ENCODE measurements at places on chromosomes 2 and 18. TPM values are rescaled to one million over a fixed set of nuclear protein-coding genes. Genes with fewer than 3 reads are reported as not detected.

DNA sequence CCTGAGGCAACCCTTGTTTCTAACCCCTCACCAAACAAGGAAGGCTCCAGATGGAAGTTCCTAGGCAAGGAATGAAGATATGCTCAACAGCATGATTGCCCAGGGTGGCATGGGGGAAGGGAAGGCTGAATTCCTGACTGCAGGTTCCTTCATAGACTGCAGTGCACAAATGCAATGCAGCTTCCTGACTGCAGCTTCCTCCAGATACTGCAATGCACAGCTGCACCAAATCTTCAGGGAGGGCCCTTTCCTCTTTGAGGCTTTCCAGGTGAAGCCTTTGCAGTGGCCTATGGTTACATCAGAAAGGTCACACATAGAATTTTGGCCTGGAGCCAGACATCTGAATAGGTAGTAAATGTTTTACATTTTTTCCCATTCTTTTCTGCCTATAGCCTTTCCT, 58.8 kb upstream of the DYNAP start:
- peak overlapping the region; percentile 22 for H3K27ac ChIP-seq
- peak; percentile 24 for DNase-seq
- no peak overlapping the region for H3K4me3 ChIP-seq
- H3K4me1 ChIP-seq: peaks cover 18% of the 10 kb centered on the region
- H3K36me3 ChIP-seq: no peaks in the 10 kb centered on the region

The ABCG5 gene
- total RNA-seq: 0.66 TPM

The CDK15 gene
- not detected for total RNA-seq

GRCh38 chr2:121212661-121213325, 72.2 kb downstream of the TFCP2L1 start:
- peaks cover 39% of the 10 kb centered on the region for H3K4me1 ChIP-seq
- no peak overlapping the region for H3K4me3 ChIP-seq
- DNase-seq: no peak
- no peak overlapping the region for H3K27ac ChIP-seq
- no peaks in the 10 kb centered on the region for H3K27me3 ChIP-seq

- DNase-seq: peak; percentile 83
- no peaks in the 10 kb centered on the region for H3K4me1 ChIP-seq
- H3K27me3 ChIP-seq: peaks cover 13% of the 10 kb centered on the region
- no peak overlapping the region for H3K4me3 ChIP-seq
These were observed 28.4 kb upstream of the PUM2 start for GRCh38 chr2:20378891-20379519.

DNA sequence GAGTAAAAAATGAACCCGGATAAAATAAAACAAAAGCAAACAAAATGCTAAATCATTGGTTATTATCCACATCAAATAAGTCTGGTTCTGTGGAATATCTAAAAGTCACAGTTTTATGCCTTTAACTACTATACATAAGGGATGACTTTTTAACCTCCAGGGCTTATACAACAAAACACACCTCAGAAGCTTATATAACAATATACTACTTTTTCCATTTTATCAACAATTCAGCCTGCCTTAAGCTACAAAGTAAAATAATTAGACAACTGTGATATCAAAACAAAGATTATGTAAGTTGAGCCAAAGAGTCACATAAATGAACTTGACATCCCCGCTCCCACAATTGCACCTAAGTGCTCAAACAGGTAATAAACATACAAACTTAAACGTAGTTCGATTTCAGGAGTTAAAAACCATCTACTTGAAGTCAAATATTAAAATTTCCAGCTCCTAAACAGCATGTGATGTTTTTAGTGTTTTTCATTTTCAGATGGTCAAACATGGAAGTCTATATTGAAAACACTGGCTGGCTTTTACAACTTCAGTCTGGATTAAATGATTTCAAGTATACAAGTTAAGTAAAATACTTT, 54.7 kb downstream of the ATIC start:
- H3K27ac ChIP-seq: no peak overlapping the region
- no peak for DNase-seq
- H3K36me3 ChIP-seq: peaks cover 21% of the 10 kb centered on the region
- no peaks in the 10 kb centered on the region for H3K4me1 ChIP-seq

GRCh38 chr2:187654535-187654934, 100.3 kb upstream of the TFPI start:
- no peaks in the 10 kb centered on the region for H3K4me1 ChIP-seq
- no peak overlapping the region for H3K4me3 ChIP-seq
- no peaks in the 10 kb centered on the region for H3K36me3 ChIP-seq
- H3K27ac ChIP-seq: no peak overlapping the region

The SNTG2 gene
- not detected for total RNA-seq

The BMP10 gene
- total RNA-seq: not detected

The CFAP210 gene
- not detected for total RNA-seq

The TCF23 gene
- not detected for total RNA-seq

The PDE1A gene
- total RNA-seq: 0.26 TPM

- no peak overlapping the region for H3K4me3 ChIP-seq
- no peak overlapping the region for H3K27ac ChIP-seq
- no peaks in the 10 kb centered on the region for H3K4me1 ChIP-seq
- no peak for DNase-seq
- H3K36me3 ChIP-seq: no peaks in the 10 kb centered on the region
These were observed 371.8 kb downstream of the EPHA4 start for GRCh38 chr2:221200184-221200839.

DNA sequence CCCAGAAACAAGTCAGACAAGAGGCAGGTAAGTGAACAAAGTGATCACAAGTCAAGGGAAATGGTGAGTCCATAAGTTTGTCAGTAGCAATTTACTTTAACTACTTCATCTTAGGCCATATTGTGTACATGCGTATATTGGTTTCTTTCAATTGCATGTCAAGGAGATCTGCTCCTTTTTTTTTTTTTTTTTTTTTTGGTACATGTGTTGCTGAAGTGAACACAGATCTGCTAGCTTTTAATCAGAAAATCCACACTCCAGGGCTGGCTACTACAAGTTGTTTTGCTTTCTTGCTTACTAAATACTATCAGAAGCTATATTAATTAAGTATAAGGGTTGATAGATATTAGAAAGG, 985.1 kb downstream of the TSN start:
- DNase-seq: no peak
- H3K27me3 ChIP-seq: no peaks in the 10 kb centered on the region
- no peak overlapping the region for H3K4me3 ChIP-seq
- no peak overlapping the region for H3K27ac ChIP-seq

GRCh38 chr2:148538375-148538774, 106.2 kb upstream of the EPC2 start:
- H3K4me1 ChIP-seq: no peaks in the 10 kb centered on the region
- H3K27me3 ChIP-seq: peaks cover 33% of the 10 kb centered on the region
- DNase-seq: no peak
- no peak overlapping the region for H3K27ac ChIP-seq

DNA sequence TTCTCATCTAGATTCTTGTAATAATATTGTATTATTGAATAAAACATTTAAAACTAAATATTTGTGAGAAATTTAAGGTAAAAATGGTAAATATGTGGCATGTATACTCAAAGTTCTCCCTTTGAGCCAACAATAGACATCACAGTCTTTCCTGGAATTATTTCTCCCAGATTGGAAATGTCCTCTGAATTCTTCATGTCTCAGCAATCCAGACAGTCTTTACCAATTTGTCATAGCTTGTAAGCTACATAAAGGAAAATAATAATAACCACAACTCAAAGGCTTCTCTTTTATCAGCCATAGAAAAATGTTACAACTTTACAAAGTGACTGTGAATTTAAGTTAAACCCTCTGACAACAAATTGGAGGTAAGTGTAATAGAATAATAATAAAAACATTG, 784.9 kb downstream of the EPHA4 start:
- no peak overlapping the region for H3K27ac ChIP-seq
- no peaks in the 10 kb centered on the region for H3K27me3 ChIP-seq
- no peak overlapping the region for H3K4me3 ChIP-seq
- H3K36me3 ChIP-seq: no peaks in the 10 kb centered on the region

GRCh38 chr2:199987586-199987985, 32.2 kb downstream of the MAIP1 start:
- peaks cover 14% of the 10 kb centered on the region for H3K4me1 ChIP-seq
- no peaks in the 10 kb centered on the region for H3K36me3 ChIP-seq
- no peak overlapping the region for H3K4me3 ChIP-seq
- no peak for DNase-seq

The TUBA3E gene
- not detected for total RNA-seq

The TNFRSF11A gene
- total RNA-seq: 94.6 TPM

GRCh38 chr2:47695800-47696477, 87.0 kb upstream of the MSH6 start:
- peaks cover 25% of the 10 kb centered on the region for H3K27me3 ChIP-seq
- H3K4me3 ChIP-seq: no peak overlapping the region
- no peak for DNase-seq
- H3K27ac ChIP-seq: no peak overlapping the region

GRCh38 chr2:159249990-159250715, 36.4 kb downstream of the WDSUB1 start:
- H3K4me1 ChIP-seq: peaks cover 7% of the 10 kb centered on the region
- H3K27me3 ChIP-seq: no peaks in the 10 kb centered on the region
- peak; percentile 11 for DNase-seq
- no peak overlapping the region for H3K4me3 ChIP-seq
- H3K36me3 ChIP-seq: peaks cover 7% of the 10 kb centered on the region

DNA sequence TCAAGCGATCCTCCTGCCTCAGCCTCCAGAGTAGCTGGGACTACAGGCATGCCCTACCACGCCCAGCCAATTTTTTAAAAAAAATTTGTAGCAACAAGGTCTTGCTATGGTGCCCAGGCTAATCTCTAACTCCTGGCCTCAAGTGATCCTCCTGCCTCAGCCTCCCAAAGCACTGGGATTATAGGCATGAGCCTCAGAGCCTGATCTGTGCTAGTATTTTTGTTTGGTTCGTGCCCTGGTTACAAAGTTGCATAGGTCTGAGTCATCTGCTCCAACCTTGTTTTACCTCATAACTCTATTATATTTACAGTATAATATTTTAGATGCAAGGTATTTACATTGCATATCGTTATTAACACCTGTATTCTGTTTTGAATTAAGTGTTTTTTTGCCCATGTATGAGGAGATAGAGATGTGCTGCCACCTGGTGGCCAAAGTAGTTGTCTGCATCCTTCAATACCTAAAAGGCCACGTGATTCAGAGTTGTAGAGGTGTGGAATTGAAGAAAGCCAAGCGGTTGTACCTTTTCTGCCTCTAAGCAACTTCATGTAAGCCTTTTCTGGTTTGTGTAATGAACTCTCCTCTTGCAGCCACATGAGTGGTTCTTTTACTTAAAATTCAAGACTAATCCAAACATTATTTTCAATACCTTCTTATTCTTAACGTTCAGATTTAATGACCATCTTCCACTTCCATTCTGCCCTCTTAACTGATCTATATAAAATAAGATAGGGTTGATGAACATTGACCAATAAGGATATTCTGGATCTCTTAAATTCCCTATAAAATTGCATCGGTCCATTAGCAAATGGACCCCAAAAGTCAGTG, 19.9 kb upstream of the CABYR start:
- peaks cover 25% of the 10 kb centered on the region for H3K4me1 ChIP-seq
- H3K36me3 ChIP-seq: no peaks in the 10 kb centered on the region
- no peak overlapping the region for H3K27ac ChIP-seq

The B4GALT6 gene
- total RNA-seq: 22.0 TPM

GRCh38 chr2:29743516-29743915, 177.9 kb downstream of the ALK start:
- H3K36me3 ChIP-seq: peaks cover 5% of the 10 kb centered on the region
- peaks cover 15% of the 10 kb centered on the region for H3K4me1 ChIP-seq
- no peak overlapping the region for H3K27ac ChIP-seq
- no peak overlapping the region for H3K4me3 ChIP-seq

DNA sequence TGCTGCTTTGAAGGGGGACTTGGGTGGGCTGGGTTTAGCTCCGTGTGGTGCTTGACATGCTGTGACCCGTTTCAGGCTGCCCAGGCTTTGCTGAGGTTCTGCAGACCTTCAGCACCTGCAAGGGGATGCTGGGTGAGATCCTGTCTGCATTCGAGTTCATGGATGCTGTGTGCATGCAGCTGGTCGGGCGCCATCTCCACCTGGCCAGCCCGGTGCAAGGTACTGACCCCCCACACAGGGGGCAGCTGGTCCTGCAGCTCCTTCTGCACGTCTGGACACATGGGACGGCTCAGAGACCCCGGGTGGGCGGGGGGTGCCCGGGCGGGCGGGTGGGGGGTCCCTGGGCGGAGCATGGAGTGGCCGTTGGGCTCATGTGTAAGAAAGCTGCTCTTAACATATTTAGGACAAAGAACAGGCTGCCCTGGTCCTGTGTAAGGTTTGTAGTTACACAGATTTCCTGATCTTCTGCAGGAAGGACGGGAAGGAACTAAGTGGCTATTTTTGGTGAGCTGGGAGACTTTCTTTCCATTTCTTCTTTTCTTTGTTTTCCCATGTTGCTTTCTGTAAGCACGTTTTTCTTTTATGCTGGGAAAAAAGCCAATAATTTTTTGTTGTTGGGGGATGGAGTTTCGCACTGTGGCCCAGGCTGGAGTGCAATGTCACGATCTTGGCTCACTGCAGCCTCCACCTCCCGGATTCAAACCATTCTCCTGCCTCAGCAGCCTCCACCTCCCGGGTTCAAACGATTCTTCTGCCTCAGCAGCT, 15.8 kb downstream of the D2HGDH start:
- H3K27ac ChIP-seq: no peak overlapping the region
- peaks cover 30% of the 10 kb centered on the region for H3K36me3 ChIP-seq
- DNase-seq: no peak
- no peaks in the 10 kb centered on the region for H3K4me1 ChIP-seq

All from Calu3 (cell line).